ENCODE measurements at places on chromosomes 7 and 10. TPM values are rescaled to one million over a fixed set of nuclear protein-coding genes. Genes with fewer than 3 reads are reported as not detected.

WNT8B gene
- not detected for total RNA-seq

PTPRN2 gene
- 0.50 TPM for total RNA-seq

PNLIP gene
- 3.5 TPM for total RNA-seq

GDF10 gene
- not detected for total RNA-seq

UPK3BL1 gene
- 8.0 TPM for total RNA-seq

TMEM236 gene
- 1.0 TPM for total RNA-seq

LEP gene
- 0.32 TPM for total RNA-seq

TMEM184A gene
- 3.0 TPM for total RNA-seq
